Pericardium fibroblast (primary cell): ENCODE measurements at places on chromosomes 2 and 18. TPM values are rescaled to one million over a fixed set of nuclear protein-coding genes. Genes with fewer than 3 reads are reported as not detected.

Gene UGT1A10
- total RNA-seq = not detected in 2 replicates

Gene CYTIP
- total RNA-seq = not detected in 2 replicates

Gene C2orf81
- total RNA-seq = 2.0 and 2.7 TPM in 2 replicates

Gene GMCL1
- 5.5 and 9.6 TPM in 2 replicates for total RNA-seq

Gene GAREM1
- total RNA-seq = 4.4 and 7.4 TPM in 2 replicates

Gene SERTAD2
- 6.2 TPM in 2 replicates for total RNA-seq

Gene NPPC
- not detected in 2 replicates for total RNA-seq
